ENCODE measurements at places on chromosomes 6 and 20.

GRCh38 chr6:11902527-11902926, 109.6 kb upstream of the HIVEP1 start:
- DNase-seq: no peak

- DNase-seq: peak; percentile 47
Measured at GRCh38 chr6:50187351-50187921, 137.7 kb upstream of the DEFB112 start.

DNA sequence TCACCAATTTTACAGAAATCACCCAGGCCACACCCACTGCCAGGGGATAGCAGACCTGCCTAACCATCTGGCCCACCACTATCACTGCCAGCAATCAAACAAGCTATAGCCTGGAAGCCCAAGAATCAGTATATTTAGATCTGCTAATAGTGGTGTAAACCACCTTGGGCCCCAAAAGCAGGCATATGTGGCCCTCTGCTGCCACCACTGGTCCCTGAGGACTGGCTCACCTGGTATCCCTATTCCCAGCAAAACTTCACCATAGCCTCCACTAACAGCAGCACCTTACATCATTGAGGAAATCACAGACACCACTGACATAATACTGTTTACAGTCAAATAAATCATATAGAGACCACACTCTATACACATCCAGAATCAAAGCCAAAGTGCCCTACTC, 880.4 kb upstream of the MAN1A1 start:
- DNase-seq: no peak

- DNase-seq: no peak
Measured at GRCh38 chr6:28860581-28860980, 63.2 kb downstream of the TRIM27 start.

DNA sequence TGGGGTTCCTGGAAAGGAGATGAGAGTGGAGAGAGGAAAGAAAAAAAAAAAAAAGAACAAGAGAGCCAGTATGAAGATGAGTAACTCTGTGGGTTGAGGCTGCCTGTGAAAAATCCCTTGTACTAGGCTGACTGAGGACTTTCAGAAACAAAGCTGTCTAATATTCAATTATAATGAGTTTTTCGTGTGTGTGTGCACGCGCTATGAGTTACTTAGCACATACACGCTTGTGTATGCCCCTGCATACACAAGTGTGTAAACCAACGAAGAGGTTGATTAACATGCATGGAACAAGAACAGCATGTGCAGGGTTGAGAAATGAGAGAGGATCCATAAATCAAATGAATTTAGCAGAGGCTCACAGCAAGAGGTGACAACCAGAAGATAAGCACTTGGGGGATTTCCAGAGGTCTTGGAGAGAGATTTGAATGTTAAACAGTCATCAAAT, 4.8 kb upstream of the RBPJL start:
- DNase-seq: no peak

DNA sequence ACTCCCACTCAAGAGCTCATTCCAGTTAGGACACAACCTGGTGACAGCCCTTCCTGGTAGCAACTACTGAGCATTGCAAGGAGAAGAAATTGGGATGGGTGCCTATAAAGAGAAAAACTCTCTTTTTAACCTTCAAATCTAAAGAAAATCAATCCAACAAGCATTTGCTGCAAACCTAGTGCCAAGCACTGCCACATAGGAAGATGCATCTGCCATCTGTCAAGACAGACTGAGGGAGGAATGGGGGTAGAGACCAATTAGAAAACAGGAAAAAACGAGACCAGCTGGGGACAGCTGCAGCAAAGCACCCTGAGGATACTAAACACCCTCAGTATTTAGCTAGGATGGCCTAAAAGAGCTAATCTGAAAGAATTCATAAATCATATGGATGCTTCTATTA, 27.9 kb downstream of the HLA-DMB start:
- DNase-seq: no peak

DNA sequence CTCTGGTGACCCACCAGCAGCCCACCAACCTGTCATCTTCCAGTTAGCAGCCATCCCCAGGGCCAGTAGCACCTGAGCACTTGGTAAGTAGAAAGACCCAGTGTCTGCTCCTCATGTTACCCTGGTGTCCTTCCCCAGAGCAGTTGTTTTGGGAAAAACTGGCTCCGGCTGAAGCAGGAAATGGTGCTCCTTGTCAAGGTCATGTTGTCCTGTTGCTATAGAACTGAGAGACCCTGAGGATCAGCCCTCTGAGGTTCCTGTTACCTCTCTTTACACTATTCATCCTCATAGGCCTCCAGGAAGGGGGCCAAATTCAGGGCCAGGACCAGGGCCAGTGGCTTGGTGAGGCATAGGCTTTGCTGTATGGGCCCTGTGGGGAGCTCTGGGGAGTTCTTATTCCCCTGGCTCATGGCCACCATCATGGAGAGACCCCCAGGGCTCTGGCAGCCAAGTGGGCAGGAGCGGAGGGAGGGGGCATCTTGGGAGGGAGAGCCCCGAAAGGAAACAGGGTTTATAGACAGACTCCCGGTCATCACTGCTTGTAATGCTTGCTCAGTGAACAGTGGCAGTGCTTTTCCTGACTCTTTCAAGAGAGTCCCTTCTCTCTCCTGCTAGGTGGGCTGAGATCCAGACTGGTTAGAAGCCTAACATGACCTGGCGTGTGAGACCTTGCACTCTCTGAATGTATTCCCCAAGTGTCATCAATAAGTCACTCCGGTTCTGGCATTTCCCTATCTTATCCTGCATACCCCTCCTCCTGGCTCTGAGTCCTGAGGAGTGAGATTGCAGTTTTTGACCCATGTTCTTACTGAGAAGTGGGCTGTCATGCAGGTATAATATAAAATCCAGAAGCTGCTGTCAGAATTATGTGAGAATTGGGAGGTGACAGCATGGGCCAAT, 50.7 kb downstream of the PPARD start:
- DNase-seq: no peak

- DNase-seq: no peak
Measured at GRCh38 chr20:41367393-41367695, 726 bp upstream of the EMILIN3 start.
